HTR-8/SVneo (cell line): ENCODE measurements at places on chromosomes 3 and 15.

- DNase-seq = no peak
Observed at GRCh38 chr3:188380722-188381121, 226.8 kb downstream of the LPP start.

- no peak for DNase-seq
Observed at GRCh38 chr15:67383899-67384298, 129.3 kb downstream of the IQCH start.

GRCh38 chr3:17942856-17943255 is 200.4 kb upstream of the TBC1D5 start:
- no peak for DNase-seq

DNA sequence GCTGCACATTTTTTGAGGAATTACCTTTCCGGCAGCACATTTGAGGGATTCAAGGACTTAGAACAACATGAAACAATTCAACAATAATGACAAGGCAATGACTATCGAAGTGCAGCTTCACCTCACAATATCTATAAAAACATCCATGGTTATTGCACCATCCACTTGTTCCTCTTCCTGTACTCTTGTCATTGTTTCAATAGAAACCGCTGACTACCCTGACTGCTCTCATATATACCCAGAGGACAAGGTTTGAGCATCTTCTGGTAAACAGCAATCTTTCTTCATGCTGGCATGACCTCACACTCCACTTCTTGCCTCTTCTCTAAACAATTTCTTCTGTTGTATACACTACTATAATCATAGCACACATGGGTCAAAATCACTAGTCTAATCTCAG is 864.9 kb downstream of the FHIT start:
- no peak for DNase-seq

GRCh38 chr3:51386852-51387229 is 1.8 kb downstream of the MANF start:
- DNase-seq = no peak

DNA sequence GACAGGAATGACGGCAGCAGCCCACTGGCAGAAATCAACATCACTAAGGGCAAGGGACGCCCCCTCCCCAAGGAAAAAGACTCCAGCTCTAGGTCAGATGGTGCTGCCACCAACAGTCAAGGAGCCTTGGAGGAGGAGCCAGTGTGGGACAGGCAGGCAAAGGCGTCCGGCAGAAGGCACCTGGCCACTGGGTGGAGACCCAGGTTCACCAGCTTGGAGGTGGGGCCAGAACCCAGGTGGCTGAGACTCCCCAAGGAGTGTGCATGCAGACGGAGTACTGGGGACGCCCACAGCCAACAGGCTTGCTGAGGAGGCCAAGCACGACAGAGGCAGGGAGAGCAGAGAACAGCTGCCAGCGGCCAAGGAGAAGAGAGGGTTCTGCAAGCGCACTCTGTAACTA is 35.2 kb downstream of the PTPN23 start:
- no peak for DNase-seq

DNA sequence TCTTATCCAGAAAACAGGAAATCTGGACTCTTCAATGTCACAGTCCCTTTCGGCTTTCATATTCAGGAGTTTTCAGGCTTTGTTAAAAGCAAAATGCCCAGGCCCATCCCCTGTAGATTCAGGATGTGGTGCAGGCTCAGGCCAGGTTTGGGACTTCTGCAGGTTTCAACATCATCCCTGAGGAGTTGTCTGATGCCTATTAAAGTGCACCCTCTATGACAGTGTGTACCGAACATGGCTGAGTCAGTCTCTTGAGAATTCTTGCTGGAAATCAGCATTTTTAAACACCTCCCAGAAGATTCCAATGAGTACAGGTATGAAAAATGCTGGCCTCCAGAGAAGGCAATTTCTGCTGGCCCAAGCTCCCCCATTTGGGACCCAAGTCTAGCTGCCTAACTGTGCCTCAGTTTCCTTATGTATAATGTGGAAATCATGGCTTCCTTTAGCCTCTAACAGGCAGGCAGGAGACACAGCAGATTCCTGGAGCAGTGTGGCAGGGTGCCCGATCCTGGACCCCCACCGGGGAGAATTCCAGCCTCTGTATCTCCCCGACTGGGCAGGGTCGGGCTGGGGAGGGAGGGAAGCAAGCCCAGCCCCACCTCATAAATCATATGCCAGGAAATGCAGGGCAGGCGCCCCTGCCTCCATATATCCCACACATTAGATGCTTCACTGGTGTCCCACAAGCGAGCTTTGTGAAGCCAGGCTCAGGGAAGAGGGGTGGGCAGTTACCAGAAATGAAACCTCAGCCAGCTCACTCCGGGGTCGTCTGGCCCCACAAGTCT is 44.4 kb upstream of the SLC6A11 start:
- DNase-seq = no peak

- no peak for DNase-seq
Observed at GRCh38 chr3:170734043-170734734, 135.8 kb downstream of the RPL22L1 start.

- no peak for DNase-seq
Observed at GRCh38 chr3:131151-131888, 65.2 kb upstream of the CHL1 start.

- DNase-seq = no peak
Observed at GRCh38 chr3:6605227-6605626, 255.7 kb upstream of the GRM7 start.

DNA sequence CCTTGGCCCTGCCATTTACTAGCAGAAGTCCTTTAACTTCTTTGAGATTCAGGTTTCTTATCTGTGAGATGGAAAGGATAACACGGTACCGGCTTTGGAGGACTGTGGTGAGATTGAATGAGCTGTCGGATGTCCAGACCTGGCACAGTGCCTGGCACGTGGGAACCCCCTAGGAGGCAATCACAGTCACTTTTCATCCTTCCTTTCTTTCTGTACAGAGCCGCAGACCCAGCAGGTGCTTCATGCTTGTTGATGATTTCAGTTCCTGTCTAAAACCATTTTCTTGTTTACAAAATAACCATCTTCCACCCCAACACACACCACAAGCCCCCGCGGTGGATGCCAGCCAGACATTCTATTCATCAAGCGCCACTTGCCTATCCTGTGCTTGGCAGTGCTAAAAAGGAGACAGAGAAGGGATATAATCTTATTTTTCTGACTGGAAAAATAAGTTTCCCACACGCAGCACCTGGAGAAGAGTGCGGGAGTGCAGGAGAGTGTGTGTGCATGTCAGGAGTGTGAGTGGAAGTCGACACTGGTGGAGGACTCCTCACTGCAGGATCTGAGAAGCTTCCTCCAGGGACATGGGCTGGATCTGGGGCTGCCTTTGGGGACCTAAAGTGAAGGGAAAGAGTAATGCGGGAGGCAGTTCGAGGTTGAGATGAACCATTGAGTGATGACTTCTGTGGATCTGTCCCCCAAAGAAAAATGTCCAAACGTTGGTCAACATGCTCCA is 85.7 kb downstream of the ST6GAL1 start:
- DNase-seq = no peak

DNA sequence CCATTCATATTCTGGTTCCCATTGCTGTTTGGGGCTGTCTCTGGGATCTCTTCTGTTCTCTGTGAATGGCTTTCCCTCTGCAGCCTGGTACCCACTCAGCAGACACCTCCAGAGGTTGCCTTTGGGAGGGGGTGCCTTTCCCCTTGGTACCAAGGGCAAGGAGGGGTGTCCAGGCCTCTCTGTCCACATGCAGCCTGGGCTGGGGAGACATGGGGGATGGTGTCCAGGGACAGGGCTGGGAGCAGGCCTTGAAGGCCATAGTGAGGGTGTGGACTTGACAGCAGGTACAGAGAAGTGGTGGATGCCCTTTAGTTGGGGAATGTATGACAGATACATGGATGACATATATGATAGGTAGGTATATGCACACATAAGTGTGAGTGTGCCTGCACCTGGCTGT is 83.7 kb downstream of the PLXNA1 start:
- DNase-seq = no peak

DNA sequence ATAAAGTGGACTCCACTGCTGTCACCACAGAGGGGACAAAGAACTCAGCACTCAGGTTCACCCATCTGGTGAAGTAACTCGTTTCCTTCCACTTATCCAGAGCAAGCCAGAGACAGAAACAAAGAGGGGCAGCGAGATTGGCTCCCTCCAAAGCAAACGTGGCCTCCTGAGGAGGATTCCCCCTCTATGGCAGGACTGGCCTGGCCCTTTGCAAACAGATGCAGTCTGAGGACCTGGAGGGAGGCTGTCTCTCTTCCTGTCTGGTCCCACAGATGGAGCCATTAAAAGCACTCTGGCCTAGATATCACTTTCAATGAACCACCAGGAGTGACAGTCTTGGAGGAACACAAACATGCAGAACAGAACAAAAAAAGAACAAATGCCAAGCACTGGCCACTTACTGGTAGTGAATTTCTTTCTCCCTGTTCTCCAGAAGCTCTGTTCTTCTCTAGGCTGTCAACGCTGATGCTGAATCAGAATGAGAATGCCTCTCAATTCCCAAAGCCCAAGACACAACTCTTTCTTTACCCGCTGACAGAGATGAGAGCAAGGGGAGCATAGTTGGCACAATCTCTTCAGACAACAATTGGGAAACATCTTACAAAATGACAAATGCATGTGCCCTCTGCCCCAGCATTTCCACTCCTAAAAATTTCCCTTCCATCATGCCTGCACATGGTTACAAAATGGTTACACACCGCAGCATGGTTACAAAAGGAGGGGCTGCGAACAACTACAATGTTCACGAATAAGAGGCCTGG is 14.3 kb downstream of the KLHL25 start:
- no peak for DNase-seq

DNA sequence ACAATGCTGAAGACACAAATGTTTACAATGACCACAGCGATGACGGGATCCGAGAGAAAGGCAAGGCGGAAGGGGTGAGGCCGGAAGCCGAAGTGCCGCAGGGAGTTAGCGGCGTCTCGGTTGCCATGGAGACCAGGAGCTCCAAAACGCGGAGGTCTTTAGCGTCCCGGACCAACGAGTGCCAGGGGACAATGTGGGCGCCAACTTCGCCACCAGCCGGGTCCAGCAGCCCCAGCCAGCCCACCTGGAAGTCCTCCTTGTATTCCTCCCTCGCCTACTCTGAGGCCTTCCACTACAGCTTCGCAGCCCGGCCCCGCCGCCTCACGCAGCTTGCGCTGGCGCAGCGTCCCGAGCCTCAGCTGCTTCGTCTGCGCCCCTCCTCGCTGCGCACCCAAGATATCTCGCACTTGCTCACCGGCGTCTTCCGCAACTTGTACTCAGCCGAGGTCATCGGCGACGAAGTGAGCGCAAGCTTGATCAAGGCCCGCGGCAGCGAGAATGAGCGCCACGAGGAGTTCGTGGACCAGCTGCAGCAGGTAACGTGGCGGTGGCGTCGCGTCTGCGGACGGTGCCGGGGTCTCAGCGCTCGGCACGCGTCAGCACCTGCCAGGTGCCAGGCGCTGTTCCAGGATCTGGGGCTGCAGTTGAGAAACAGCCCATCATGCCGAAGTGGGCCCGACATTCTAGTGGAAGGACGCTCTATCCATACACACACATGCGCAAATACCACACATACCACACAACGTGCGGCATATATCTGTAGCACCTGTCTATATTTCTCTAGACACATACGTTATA is at the start of gene DLEC1:
Gene DLEC1, plus strand, starts transcription at position 108 of the 798 bp plus-strand sequence. Its CDS starts 18 bp downstream, at position 126.
- no peak for DNase-seq

- DNase-seq = no peak
Observed at GRCh38 chr3:159168788-159169187, 366.9 kb downstream of the MFSD1 start.

GRCh38 chr15:52503788-52504496 is 24.7 kb downstream of the MYO5A start:
- no peak for DNase-seq

- DNase-seq = no peak
Observed at GRCh38 chr3:160184655-160185054, 40.6 kb upstream of the C3orf80 start.

- no peak for DNase-seq
Observed at GRCh38 chr3:164416491-164417222, 661.6 kb downstream of the SI start.

DNA sequence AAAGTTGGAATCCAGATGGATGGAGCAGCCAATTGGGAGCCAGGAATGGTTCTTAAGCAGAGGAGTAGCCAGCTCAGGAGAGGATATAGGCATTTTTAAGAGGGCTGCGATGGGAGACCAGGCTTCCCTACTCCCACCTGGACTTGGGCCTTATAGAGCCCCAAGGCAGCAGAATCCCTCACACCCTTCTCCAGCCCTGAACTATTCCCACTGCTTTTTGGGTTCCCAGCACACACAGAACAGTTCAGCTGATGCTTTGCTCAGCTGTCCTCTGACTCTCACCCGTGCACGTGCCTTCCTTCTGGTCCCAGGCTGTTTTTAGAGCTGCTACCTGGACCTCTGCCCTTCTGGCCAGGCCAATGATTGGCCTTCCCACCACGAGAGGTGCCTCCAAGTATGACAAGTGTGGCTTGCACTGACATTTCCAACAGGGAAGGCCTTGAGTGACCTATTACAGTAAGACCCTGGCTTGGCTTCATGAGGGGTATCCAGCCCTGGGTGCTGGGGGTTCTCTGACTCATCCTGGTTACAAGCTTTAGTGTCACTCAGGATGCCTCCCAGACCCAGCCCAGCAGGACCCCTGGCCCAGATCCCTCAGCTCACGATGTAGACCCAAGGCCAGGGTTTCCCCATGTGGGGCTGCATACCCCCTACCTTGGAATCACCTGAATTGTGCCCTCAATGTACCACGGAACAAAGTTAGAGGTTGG is 25.2 kb downstream of the NOX5 start:
- DNase-seq = no peak

DNA sequence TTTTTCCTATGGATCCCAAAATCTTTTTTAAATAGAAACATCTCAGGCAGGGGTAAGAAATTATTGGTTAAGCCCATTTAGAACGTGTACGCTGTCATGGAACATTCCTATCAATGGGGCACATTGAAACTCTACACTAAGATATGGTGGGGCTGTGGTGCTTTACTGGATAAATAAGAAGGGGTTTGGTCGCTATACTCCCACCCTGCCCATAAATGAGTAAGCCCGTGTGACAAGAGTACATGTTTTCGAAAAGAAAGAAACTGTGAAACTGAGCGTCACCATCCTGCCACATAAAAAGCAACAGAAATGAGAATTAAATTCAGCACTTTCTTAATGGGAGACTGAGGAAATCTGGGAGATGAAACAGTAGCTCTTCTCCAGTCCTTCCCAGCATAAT is 929.7 kb upstream of the CFAP20DC start:
- DNase-seq = no peak

DNA sequence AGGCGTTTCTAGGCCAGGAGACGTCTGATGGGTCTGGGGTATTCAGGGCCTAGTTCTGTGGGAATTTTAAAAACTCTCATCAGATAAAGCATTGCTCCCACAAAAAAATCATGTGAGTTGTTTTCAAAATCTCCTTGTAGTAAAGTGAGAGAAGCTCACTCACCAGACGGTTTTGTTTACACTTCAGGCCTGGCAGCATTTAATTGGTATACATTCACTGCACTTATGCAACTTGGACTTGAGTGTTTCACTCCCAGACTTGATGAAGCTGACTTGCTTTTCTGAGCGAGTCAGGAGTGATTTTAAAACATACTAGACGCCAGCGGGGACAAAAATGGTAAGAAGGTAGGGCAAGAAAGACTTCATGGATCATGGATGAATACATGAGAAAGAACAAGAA is 75.2 kb downstream of the SLCO3A1 start:
- no peak for DNase-seq

GRCh38 chr15:82952158-82953081 is at the start of gene HOMER2:
HOMER2 (minus strand) TSS chr15:82952720; CDS start chr15:82952535, 185 bp downstream.
- peak; percentile 39 for DNase-seq
